ENCODE measurements at places on chromosomes 4 and X. TPM values are rescaled to one million over a fixed set of nuclear protein-coding genes. Genes with fewer than 3 reads are reported as not detected.

The TSPAN5 gene
- total RNA-seq = 48.3 TPM

The NXF3 gene
- total RNA-seq = not detected

The ELMOD2 gene
- total RNA-seq = 16.0 TPM

The PAGE5 gene
- not detected for total RNA-seq

The CT45A3 gene
- not detected for total RNA-seq

The MAGEA11 gene
- not detected for total RNA-seq

The DCAF8L2 gene
- not detected for total RNA-seq

- DNase-seq = no peak
Observed at GRCh38 chr4:185752872-185753271, 59.1 kb downstream of the SORBS2 start.

DNA sequence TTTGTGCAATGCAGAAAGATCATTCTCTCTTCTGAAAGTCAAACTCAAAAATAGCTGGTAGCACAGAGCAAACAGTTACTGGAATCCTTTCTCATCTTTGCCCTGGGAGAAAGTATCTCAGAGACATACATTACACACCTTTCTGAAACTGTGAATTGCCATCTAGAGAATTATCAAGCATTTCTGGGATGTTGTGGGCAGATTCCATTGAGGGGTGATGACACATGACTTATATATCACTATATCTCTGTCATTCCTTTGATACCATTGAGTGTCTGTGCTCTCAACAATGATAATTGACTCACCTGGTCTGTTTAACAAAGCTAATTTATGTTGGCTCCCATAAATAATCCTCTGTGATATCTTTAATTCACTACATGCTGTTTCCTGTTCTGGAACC, 13.0 kb downstream of the SLIT2 start:
- DNase-seq = no peak

- DNase-seq = no peak
Observed at GRCh38 chr4:151721916-151722315, 38.9 kb downstream of the GATB start.

- no peak for DNase-seq
Observed at GRCh38 chr4:89242864-89243732, 64.5 kb downstream of the GPRIN3 start.

GRCh38 chrX:18098763-18099162, 121.9 kb downstream of the BEND2 start:
- DNase-seq = no peak

DNA sequence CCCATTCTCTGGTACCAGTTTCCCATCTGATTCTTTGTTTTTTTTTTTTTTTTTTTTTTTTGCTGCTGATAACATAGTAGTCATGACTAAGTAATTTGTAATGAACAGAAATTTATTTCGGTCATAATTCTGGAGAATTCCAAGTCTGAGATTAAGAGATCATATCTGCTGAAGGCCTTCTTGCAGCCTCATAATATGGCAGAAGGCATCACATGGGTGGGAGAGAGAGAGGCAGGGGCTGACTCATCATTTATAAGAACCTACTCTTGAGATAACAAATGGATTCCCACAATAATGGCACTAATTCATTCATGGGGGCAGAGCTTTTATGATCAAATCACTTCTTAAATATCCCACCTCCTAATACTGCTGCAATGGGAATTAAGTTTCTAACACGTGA, 1034.3 kb downstream of the STIM2 start:
- no peak for DNase-seq
